Activated CD4-positive, alpha-beta memory T cell treated with anti-CD3 and anti-CD28 coated beads for 36 hours (primary cell): ENCODE measurements at places on chromosomes 5 and 9. TPM values are rescaled to one million over a fixed set of nuclear protein-coding genes. Genes with fewer than 3 reads are reported as not detected.
A peak's percentile ranks its signal among the peaks of the same experiment; 100 is the strongest.

DNA sequence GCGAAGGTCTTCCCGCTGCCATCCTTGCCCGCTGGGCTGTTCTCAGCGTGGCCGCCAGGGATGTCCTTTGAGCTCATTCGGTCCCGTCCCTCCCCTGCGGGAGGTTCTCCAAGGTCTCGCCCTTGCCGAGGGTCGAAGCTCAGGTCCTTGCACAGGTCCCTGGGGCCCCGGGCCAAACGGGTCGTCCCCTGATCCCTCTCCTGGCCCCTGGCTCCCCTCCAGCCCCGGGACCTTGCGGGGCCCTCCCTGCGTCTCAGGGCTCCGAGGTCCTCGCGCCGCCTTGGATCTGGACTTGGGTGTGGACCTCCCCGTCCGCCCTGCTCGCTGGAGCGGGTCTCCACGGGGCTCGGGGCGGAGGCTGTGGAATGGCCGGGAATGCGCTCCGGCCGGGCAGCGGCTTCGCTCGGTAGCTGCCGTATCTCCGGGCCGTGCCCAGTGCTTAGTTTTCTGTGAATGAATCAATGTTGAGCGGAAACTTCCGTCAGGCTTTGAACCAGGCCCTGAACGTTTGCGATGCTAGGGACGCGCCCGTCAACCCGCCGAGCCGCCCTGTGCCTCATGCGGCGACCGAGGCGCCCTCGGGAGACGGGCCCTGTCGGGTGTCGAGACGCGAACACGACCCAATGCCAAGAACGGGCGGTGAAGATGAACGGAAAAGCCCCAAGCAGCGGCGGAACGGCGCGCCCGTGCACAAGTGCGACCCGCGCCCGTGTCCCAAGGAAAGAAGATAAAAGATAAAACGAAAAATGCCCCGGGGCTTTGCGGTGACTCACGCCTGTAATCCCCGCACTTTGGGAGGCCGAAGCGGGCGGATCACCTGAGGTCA is 780 bp downstream of the RNU6ATAC start:
- DNase-seq: peak; percentile 78
- H3K36me3 ChIP-seq: peaks cover 3% of the 10 kb centered on the region
- H3K4me3 ChIP-seq: no peak overlapping the region
- H3K27me3 ChIP-seq: no peaks in the 10 kb centered on the region
- H3K27ac ChIP-seq: no peak overlapping the region
- peaks cover 19% of the 10 kb centered on the region for H3K4me1 ChIP-seq

The DND1 gene
- 2.3 TPM for total RNA-seq

The PCA3 gene
- not detected for total RNA-seq

GRCh38 chr9:69145144-69145715 is 28.8 kb upstream of the TJP2 start:
- no peak for DNase-seq
- no peak overlapping the region for H3K27ac ChIP-seq
- H3K4me3 ChIP-seq: no peak overlapping the region
- H3K27me3 ChIP-seq: no peaks in the 10 kb centered on the region

GRCh38 chr9:124660341-124660801 is 110.7 kb downstream of the NR6A1 start:
- H3K4me3 ChIP-seq: peak overlapping the region; percentile 51
- H3K27ac ChIP-seq: no peak overlapping the region
- H3K4me1 ChIP-seq: peaks cover 21% of the 10 kb centered on the region
- no peaks in the 10 kb centered on the region for H3K36me3 ChIP-seq
- no peak for DNase-seq

DNA sequence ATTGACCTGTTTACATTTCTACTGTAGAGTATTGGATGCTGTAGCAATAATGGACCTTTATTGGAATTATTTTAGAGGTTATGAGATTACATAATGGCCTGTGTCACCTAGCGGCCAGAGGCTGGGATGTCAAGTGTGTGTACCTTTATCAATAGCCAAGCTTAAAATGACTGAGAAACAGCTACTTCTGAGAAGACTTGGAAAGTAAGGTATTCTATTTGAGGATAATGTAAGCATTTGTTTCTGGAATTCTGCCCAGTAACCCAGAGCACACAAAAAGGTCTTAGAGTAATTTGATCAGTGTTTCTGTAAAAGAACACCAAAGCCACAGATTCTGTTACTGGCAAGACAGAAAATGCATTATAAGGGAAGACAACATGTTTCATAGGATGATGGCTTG is 116.8 kb downstream of the MACIR start:
- H3K4me1 ChIP-seq: no peaks in the 10 kb centered on the region
- peaks cover 5% of the 10 kb centered on the region for H3K27me3 ChIP-seq
- H3K36me3 ChIP-seq: no peaks in the 10 kb centered on the region
- H3K4me3 ChIP-seq: no peak overlapping the region
- no peak overlapping the region for H3K27ac ChIP-seq

DNA sequence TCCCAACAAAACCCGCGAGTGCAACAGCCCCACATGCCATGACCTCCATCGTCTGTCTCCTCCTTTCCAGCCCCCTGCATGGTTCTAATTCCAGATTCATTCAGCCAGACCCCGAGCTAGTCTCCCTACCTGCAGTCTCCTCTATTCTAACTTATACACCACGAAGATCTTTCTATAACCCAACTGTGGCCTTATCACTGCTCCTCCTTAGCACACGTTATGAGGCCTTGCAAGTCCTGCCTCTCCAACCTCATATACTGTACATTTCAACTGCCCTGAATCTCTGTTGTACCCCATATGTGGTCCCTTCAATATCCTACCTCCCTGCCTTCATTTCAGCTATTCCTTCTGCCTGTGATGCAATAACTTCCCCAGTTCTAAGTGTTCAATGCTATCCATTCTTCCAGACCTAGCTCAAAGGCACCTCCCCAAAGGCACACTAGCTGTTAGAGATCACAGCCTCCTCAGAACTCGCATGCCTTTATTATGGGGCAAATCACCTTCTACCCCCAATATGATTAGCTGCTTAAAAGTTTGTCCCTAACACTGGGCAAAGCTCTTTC is 215.1 kb upstream of the TRIM32 start:
- peaks cover 7% of the 10 kb centered on the region for H3K36me3 ChIP-seq
- H3K27me3 ChIP-seq: no peaks in the 10 kb centered on the region
- no peak for DNase-seq
- H3K4me3 ChIP-seq: no peak overlapping the region
- H3K27ac ChIP-seq: no peak overlapping the region
- no peaks in the 10 kb centered on the region for H3K4me1 ChIP-seq

DNA sequence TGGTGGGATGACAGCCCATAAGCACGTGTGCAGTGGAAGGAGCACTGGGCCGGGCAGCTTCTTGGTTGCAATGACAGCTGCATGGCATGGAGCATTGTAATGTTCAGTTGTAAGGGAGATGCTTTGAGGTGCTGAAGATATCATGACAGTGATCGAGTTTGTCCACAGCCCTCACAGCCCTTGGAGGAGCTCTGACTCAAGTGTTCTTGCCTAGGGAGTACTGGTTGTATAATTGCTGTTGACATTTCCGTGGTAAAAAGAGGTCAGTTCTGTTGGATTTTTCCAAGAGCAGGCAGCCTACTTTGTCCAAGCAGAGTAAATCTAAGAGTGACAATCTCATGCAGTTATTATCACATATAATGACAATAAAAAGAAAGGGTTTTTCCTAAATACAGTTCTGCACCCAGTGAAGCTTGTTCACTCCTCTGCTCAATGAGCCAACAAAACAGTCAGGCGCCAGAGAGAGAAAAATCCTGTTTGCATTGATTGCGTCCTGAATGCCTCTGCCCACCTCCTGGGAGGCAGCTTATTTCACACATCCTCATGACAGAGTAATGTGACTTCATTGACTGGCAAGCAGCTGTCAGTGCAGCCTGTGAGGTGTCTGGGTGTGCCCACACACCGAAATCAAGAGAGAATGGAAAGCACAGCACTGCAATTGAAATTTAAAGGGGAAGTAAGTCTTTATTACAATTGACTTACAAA is 248.0 kb downstream of the NTRK2 start:
- H3K4me1 ChIP-seq: no peaks in the 10 kb centered on the region
- no peak overlapping the region for H3K4me3 ChIP-seq
- H3K27ac ChIP-seq: no peak overlapping the region
- no peaks in the 10 kb centered on the region for H3K36me3 ChIP-seq

DNA sequence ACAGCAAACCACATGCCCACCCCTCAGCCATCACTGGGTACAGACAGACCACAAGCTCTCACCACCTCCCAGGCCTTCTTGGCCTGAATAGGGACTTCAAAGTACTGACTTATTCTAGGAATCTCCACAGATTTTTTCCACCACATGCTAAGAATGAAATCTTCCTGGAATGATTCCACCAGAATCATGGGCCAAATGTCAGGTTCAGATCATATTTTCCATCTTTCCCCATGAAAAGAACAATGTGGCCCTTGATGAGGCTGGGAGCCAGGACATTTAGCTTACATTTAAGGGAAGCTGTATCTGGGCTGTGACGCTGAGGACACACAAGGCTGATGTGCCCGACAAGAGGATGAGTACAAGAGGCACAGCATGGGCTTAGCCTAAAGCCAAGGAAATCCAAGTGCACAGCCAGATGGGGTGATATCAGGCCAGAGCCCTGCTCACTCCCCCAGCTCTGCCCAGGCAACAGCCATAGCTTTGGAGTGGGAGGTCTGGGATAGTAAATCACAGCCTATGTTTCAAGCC is 28.1 kb downstream of the ACSL6 start:
- H3K27me3 ChIP-seq: no peaks in the 10 kb centered on the region
- no peaks in the 10 kb centered on the region for H3K36me3 ChIP-seq
- no peak overlapping the region for H3K27ac ChIP-seq
- no peak for DNase-seq

GRCh38 chr9:116232424-116233159 is 79.0 kb downstream of the PAPPA start:
- no peak overlapping the region for H3K27ac ChIP-seq
- no peaks in the 10 kb centered on the region for H3K36me3 ChIP-seq
- no peak for DNase-seq
- H3K4me1 ChIP-seq: no peaks in the 10 kb centered on the region

DNA sequence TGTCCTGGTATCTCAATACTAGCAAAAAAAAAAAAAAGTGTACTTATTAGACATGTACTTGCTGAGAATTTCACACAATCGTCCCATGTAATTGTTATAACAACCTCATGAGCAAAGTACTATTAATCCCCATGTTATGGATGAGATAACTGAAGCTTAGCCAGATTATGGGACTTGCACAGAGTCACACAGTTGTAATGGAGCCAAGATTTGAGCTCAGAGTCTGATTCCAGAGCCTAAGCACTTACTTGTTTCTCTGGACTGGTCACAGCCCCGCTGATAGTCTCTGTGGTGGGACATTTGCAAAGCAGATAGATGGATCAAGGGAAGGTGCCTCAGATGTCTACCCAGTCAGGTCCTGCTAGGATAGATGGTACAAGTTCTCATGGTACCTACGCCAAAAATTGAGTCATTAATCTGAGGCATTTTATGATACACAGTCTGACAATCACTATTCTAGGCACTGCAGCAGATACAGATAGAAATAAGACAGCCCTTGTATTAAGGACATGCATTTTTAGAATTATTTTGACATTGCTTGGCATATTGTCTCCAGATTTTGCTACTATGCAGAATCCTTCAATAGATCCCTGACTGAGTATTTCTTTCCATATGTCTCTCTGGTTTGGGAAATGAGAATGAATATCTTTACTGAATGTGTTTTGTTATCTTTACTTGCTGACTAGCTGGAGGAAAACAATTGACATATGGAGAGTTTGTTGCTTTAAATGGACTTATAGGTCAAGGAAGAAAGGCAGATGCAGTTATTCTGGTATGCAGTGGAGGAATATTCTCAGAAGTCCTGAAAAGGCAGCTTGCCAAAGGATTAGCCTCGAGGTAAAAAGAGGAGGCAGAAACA is 149.5 kb downstream of the ADAMTSL1 start:
- H3K27ac ChIP-seq: no peak overlapping the region
- no peaks in the 10 kb centered on the region for H3K27me3 ChIP-seq
- no peaks in the 10 kb centered on the region for H3K4me1 ChIP-seq
- H3K4me3 ChIP-seq: no peak overlapping the region
- DNase-seq: no peak
- no peaks in the 10 kb centered on the region for H3K36me3 ChIP-seq

GRCh38 chr9:137318602-137319001 is 16.5 kb upstream of the NRARP start:
- no peak overlapping the region for H3K27ac ChIP-seq
- no peak for DNase-seq
- no peaks in the 10 kb centered on the region for H3K36me3 ChIP-seq
- peaks cover 5% of the 10 kb centered on the region for H3K4me1 ChIP-seq

- H3K27me3 ChIP-seq: no peaks in the 10 kb centered on the region
- no peaks in the 10 kb centered on the region for H3K36me3 ChIP-seq
- no peaks in the 10 kb centered on the region for H3K4me1 ChIP-seq
- H3K4me3 ChIP-seq: no peak overlapping the region
Measured at GRCh38 chr9:108185613-108186012, 670.2 kb downstream of the ACTL7B start.

DNA sequence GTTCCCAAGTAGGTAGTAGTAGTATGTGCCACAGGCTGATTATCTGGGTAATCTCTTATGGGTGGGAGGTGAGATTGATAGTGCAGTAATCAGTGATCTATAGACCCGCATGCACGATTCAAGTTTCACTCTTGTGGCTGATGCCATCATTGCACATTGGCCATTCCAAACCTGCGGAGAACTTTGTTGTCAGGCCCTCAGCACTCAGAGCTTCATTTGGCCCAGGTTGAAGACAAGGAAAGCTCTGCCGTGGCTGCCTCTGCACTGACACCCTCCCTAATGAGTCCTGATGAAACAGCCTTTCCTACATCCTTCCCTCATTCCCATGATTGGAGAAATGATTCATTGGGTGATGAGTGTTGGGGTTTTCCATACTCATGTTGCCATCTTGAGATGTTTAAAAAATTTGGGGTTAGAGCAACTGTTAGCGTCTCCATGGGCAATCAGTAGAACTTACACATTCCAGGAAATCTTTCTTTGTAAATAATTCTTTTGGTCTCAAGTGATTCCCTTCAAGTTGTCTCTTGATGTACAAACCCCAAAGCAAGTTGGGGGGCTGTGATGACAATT is 22.9 kb downstream of the PROP1 start:
- H3K27me3 ChIP-seq: no peaks in the 10 kb centered on the region
- H3K4me1 ChIP-seq: no peaks in the 10 kb centered on the region
- DNase-seq: no peak
- no peaks in the 10 kb centered on the region for H3K36me3 ChIP-seq

The CDX1 gene
- not detected for total RNA-seq

DNA sequence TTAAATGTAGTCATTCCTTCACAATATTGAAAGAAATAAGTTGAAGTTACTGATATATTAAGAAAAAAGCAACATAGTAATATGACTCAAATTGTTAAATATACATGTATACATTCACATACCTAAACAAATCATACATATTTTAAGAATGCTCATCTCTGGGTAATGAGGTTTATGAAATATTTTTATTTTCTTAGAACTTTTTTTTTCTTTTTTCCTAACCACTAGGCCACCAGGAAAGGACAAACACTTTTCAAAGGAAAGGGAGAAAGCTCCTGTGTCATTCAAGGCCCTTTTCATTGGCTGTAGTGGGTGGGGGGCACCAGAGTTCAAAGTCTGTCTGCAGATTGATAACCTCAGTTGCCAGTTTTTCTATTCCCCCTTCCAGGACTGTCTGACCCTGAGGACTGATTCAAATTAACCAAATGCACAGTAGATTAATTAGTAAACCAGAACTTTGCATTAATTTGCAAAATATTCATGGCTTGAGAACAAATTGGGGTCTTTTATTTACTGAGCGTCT is 72.9 kb upstream of the NIPAL4 start:
- H3K27me3 ChIP-seq: no peaks in the 10 kb centered on the region
- peaks cover 68% of the 10 kb centered on the region for H3K36me3 ChIP-seq
- H3K4me3 ChIP-seq: no peak overlapping the region
- H3K27ac ChIP-seq: peak overlapping the region; percentile 48
- no peak for DNase-seq

The GCNT4 gene
- total RNA-seq: 2.4 TPM

The MAP3K1 gene
- 20.5 TPM for total RNA-seq

The SLC36A2 gene
- not detected for total RNA-seq
